Activated T-cell treated with anti-CD3 and anti-CD28 coated beads, Interleukin-2, amount 50 U/mL, for 72 hours (primary cell): ENCODE measurements at places on chromosomes 5 and 9.

- no peak for DNase-seq
These were observed 194.5 kb downstream of the ZNF608 start for GRCh38 chr5:124551939-124552279.

DNA sequence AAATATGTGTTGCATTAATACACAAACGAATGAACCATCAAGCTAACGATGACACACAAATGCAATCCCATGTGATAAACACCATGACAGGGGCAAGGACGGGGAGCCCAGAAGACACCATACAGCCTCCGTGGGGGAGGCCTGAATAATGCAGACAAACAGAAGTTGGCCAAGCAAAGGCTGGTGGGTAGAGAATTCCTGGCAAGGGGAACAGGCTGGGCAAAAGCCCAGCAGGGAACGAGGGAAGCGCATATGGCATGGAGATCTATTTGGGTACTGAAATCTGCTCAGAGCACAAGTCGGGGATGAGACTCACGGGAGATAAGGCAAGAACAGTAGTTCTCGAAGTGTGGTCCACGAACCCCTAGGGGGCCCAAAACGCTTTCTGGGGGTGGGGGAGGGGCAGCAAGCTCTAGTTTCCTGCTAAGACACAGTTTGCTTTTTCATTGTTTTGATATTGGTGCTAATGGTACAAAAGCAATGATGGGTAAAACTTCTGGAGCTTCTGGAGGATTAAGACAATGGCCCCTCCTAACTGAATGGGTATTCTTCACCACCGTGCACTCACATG lies 42.9 kb upstream of the FBXW11 start:
- DNase-seq, result no peak

DNA sequence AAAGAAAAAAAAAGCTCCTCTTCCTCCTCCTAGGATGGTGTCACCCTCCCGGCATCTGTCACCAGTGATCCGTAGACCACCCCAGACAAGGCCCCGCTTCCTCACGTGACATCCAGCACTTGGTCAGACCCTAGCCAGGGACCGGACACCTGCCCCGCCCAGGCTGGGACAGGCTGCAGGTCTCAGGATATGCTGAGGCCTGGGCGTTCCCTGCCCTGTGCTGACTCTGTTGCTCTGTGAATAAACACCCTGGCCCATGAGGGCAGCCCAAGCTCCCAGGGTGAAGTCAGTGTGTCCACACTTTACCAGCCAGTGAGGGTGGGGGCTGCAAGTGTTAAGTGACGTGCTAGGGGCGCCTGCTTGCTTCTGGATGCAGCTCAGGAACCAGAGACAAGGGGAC lies 5.6 kb downstream of the EDF1 start:
- no peak for DNase-seq

- no peak for DNase-seq
These were observed 172.1 kb downstream of the SNX18 start for GRCh38 chr5:54689411-54690251.

DNA sequence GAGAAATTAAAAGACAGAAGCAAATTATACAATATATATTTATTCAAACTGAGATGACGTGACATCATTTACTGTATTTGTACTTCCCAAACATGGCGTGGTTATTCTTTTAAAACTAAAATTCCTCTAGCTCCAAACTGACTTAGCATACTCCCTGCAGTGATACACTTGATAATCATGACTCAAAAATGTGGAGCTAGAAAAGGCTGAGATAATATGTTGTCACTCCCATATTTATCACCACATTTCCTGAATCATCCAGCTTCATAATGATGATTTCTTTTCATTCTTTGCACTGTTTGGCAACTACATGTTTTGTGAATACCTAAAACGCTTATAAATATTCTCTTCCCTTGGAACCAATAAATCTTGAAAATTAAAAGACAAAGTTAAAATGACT lies 341.0 kb downstream of the EBF1 start:
- no peak for DNase-seq

DNA sequence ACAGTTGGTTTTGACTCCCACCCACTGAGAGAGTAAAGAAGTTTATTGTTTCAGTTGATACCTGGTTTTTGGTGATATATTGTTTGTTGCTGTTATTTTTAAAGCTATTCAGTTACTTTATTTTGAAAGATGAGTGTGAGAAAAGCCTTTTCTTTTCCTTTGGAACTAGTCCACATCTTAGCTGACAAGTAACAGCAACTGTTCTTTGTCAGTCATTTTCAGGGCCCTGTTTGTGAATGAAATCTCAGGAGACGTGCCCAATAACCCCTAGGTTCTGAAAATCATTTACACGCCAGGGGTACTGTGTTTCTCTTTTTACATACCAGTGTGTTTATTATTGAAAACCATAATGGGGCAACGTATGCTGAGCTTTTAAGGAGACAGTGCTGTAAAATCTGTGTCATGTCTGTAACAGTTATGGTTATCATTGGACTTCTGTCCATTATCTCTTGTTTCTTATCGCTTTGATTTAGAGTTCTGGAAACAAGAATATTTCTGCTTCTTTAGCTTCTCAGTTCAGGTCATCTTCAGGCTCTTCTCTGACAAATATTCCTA lies 75.0 kb downstream of the LIX1 start:
- no peak for DNase-seq

- no peak for DNase-seq
These were observed 80.8 kb upstream of the RNU6ATAC start for GRCh38 chr9:134245179-134245578.

GRCh38 chr9:113906411-113907110 lies 30.5 kb downstream of the ZNF618 start:
- no peak for DNase-seq

- no peak for DNase-seq
These were observed 50.8 kb downstream of the CRB2 start for GRCh38 chr9:123406691-123407216.

- no peak for DNase-seq
These were observed 6.9 kb upstream of the SLC12A7 start for GRCh38 chr5:1118738-1119137.

DNA sequence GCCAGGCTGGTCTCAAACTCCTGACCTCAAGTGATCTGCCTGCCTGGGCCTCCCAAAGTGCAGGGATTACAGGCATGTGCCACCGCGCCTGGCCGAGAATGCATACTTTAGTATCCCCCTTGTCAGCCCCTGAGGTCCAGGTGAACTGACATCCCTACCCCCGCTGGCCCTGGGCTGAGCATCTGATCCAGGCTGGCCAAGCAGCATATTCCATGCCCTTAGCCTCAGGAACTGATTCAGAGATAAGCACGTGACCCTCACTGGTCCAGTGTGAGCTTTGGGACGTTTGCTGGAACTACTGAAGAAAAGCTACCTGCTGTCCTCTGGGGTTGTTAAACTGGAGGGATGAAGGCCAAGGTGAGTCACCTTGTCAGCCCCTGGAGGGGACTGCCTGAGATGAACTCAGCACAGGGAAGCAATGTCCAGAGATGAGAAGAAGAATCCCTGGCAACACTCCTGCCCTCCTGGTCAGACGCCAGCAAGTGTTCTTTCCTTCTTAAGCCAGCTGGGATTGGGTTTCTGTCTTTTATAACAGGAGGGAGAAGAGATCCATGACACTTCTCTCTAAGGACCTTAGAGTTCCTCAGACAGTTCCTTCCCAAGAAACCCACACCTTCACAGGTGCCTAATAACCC lies 59.1 kb upstream of the FBXW11 start:
- no peak for DNase-seq

- peak; percentile 65 for DNase-seq
These were observed 47.0 kb upstream of the HOMER1 start for GRCh38 chr5:79560771-79561524.

- no peak for DNase-seq
These were observed 110.4 kb upstream of the GRHPR start for GRCh38 chr9:37311938-37312708.

DNA sequence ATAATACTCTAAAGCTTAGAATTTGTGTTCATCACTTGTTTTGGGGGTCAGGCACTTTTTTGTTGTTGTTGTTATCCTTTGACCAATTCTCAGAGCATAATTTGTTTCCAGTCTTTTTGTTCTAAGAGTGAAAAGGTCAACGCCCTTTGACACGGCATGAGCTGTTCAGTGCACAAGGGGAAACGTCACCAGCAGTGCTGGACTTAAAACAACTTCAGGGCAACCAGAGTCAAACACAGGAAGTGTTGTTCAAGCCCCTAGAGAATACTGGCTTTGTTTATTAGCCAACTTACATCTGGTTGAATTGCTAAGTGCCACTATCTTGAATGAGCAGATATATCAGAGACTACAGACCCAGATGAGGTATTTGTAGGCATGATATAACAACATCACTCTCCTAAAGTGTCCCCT lies 368.9 kb downstream of the TMEM161B start:
- no peak for DNase-seq

DNA sequence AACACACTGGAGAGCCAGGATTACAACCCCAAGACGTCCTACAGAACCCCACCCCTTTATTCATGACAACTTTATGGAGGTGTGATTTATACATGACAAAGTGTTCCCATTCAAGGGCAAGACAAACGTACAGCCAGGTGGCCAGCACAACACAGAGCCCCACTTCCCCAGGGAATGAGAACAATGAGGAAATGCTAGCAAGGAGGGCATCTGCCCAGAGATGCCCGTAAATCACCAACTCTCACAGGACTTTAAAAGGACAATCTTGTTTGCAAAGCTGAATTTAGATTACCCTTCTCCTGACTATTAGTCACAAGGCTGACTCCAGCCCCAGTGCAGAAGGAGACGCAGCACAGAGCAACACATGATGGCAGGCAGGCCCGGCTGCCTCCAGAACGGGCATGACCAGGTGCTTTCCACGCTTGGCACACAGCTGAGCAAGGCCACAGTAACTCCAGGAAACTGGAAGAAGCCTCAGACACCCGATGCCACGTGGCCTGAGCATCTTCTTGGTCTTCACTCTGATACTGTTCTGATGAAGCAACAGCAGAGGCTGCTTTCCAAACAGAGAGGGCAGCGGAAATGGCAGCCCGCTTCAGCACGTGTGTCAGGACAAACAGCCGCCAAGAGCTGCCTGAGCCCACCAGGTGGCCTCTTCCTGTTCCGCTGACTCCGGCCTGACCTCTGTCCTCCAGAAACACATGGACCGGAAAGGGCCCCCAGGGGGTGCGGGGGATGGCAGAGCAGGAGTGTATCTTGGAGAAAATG lies 51.4 kb downstream of the ROR2 start:
- DNase-seq, result no peak

DNA sequence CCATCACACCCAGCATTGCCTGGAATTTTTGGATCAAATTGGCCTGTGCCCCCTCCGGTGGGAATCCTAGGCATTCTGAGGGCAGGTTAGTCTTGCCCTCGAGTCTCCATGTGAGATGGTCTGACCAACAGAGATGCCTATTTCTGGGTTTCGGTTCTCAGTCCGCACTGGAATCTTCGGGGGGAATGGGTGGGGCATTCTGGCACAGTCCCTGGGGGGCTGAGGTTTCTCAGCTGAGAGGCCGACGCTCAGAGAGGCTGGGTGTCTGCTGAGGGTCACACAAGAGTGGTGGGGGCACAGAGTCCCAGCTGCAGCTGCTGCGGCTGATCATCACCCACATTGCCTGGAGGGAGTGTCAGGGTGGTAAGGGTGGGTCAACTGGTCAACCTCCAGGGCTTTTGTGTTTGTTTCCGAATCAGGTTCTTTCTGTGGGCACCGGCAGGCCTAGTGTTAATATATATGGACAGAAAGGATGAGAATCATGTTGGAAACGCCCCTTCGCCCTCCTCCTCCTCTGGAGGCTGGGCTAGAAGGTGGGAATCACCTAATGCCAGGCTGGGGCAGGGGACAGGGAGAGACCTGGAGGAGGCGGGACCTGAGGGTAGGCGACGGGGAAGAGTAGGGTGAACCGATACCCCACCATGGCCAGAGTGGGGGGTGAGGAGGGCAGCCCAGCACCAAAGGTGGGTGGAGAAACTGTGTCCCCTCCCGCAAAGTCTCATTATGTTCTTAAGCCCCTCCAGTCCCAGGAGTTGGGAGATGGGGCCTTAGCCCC lies 149.5 kb upstream of the PHYKPL start:
- no peak for DNase-seq

GRCh38 chr5:52898961-52899680 lies 90.0 kb upstream of the ITGA2 start:
- DNase-seq, result no peak

DNA sequence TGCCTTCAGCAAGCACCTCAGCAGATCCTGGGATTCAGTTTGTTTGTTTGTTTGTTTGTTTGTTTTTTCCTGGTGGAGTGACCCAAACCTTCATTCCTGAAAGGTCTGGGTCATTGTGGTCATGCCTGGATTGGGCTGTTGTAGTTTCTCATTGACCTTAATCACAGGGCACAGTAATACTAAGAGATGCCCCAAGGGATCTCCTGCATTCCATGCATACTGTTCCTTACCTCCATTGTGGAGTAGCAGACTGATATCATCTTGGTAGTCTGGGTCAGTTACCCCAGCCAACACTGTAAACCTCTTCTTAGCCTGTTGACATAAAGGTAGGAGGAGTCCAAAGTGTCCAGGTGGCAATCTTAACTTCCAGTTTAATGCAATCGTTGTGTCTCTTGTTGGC lies 1466.7 kb upstream of the CDH9 start:
- no peak for DNase-seq

GRCh38 chr5:165616490-165617405 lies 2111.3 kb downstream of the MAT2B start:
- no peak for DNase-seq

DNA sequence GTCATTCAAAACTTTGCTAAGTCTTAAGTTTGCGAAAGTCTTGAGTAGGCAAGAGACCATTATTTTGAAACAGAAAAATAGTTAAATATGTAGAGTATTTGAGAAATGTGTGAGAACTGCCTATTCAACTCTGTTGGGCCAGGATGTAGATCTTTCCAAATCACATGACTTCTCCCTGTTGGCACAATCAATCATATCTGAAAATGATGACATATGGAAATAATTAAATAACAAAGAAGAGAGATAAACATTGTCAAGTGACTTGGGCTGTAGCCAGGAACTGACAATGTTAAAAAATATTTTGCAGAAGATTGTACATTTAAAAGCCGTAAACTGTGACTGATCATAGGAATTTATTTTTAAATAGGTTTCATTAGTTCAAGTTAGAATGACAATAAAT lies 104.6 kb upstream of the IL6ST start:
- DNase-seq, result no peak

DNA sequence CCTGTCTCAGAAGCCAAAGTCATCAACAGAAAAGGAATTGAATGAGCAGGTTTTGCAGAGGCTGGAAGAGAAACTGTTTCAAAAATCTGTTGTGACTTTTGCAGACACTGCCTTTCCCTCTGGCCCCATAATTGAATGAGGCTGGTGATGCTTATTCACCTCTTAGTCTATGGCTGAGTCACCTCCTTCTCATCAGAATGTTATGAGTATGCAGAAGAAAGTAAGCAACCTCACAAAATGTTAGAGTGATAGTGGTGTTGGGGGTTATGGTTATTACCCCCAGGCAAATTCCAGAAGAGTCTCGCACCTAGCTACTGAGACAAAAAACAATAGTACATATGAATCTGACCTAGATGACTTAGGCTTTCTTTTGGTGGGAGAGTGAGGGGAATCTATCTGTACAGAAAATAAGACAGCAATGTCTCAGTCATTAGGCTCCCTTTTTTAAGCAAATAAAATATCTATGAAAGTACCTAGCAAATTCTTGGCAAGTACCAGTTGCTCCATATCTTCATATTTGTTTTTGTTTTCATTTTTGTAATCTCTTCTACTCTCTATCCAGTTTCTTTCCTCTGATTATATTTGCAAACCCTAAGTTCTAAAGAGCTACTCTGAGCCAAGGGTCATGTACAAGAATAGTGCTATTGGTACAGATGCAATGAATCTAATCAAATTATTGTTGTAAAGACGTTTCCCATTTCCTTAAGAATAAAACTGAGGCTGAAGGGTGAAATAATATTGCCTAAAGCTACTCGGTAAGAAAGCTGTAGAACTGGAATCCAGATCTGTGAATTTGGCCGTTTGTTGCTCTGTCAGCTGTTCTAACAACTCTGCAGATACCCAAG lies 498.1 kb upstream of the TNC start:
- DNase-seq, result no peak

GRCh38 chr5:141345327-141345726 lies 1.7 kb downstream of the PCDHGA3 start:
- no peak for DNase-seq
